ENCODE measurements at places on chromosomes 7 and 10.

- no peak for DNase-seq
Measured at GRCh38 chr7:149489391-149490024, 8.1 kb downstream of the ZNF746 start.

DNA sequence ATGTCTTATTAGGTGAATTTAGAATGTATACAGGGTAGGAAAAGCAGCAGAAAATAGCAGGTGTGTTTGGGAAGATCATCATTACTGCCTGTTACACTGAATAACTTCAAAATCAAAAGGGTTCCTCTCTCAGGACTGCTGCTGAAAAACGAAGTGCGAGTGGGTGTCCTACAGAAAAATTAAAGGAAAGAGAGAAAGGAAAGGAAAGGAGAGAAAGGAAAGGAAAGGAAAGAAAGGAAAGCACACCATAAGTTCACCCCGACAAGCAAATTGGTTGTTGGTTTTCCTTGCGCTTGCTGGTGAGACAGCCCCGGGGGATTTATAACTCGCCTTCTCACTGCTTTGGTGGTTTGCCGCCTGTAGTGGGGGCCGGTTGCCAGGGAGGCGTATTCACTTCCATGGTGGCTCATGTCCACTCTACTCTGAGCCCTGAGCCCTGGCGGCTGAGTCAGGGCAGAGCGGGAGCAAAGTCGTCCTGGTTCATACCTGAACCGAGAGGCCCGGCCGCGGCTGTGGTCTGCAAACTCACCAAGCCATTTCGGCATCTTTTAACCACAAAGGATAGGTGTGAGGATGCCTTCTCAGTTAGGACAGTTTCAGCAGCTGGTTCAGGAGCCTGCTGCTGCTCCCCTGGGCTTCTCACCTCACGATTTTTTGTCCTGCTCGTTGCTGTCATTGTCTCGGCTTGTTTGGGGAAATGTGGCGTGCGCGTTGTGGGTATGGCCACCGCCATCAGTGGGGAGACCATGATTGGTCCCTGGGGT, 26.1 kb downstream of the INPP5A start:
- DNase-seq: no peak

- DNase-seq: no peak
Measured at GRCh38 chr10:9243941-9244411, 1189.5 kb downstream of the GATA3 start.

DNA sequence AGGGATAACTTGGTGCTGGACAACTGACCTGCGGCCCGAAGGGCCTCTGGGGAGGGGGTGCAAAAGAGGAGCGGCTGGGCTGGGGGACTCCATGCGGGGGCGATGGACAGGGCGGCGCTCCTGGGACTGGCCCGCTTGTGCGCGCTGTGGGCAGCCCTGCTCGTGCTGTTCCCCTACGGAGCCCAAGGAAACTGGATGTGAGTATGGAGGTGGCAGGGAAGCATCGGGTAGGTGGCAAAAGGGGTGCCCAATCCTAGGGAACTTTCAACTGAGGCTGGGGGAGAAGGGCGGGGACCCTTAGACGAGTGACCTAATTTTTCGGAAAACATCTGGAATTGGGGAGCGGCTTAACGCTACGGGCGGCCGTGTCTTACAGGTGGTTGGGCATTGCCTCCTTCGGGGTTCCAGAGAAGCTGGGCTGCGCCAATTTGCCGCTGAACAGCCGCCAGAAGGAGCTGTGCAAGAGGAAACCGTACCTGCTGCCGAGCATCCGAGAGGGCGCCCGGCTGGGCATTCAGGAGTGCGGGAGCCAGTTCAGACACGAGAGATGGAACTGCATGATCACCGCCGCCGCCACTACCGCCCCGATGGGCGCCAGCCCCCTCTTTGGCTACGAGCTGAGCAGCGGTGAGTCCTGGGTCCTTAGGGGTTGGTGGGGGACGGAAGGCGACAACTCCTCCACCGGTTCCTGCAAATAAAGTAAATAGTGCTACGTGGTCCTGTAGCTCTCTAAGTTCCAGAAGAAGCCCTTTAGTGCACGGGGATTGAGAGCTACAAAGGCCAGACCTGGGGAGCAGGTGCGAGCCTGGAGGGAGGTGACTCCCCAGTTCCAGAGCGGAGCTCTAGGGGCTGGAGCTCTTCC, 622 bp downstream of the WNT16 start:
- DNase-seq: no peak

DNA sequence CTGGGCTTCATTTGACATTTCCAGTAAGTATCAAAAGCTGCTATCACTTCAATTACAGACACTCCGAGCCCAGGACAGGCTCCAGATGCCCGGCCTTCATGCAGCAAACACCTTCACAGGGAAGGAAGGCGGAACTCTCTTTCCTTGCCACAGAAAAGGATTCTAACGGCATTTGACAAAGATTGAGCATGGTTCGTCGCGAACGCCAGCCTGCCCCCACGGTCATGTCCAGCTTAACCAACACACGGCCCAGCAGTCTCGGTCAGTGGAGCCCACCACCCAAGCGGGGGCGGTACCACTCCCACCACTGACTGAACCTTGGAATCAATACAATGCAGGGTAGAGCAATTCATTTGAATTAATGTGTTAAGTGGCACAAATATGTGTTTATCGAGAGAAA, 607.2 kb downstream of the DNAJB6 start:
- DNase-seq: no peak

GRCh38 chr7:95622001-95622549, 25.8 kb upstream of the PDK4 start:
- no peak for DNase-seq

DNA sequence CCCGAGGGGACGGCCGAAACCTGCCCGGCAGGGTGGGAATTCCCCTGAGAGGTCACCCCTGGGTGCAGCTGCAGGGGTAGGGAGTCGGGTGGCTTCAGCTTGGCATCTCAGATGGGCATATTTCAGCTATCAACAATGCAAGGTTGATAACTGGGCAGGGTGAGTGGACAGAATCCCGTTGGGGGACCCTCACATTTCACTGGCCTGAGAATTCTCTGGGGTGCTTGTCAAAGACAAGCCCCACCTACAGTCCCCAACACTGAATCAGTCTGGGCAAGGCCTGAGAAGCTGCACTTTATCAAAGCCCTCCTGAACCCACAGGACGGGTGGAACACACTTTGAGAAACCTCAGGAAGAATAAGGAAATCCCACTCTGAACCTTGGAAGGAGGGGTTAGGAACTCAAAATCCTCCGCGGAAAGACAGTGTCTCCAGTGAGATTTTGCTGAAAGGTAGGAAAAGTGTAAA, 3.1 kb downstream of the RGS10 start:
- DNase-seq: no peak
